ENCODE measurements at places on chromosomes 2 and 18.

GRCh38 chr2:10932345-10933151 lies 20.8 kb downstream of the KCNF1 start:
- no peak for DNase-seq

- DNase-seq, result no peak
Observed at GRCh38 chr2:26170795-26171194, 2.1 kb upstream of the GAREM2 start.

- no peak for DNase-seq
Observed at GRCh38 chr2:168426861-168427260, 29.2 kb upstream of the CERS6 start.

GRCh38 chr18:14978962-14979535 lies 231.1 kb downstream of the ANKRD30B start:
- DNase-seq, result peak; percentile 80

DNA sequence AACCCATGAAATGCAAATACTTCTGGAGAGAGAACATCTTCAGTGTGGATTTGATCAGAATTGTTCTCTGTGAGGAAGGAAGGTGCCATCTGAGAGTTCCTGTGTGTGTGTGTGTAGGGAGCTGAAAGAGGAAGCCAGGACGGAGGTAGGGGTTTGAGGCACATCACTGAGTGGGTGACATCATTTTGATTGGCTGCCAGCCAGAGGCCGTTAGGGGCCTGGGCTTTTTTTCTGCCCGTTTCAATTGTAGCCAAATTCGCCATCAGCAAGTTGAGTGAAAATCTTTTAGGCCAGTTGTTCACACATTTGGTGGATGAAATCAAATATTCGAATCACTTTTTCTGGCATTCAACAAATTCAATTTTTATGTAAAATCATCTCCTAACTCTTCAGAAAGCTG lies 48.9 kb downstream of the TSN start:
- DNase-seq, result peak; percentile 47

- DNase-seq, result no peak
Observed at GRCh38 chr2:3177891-3178577, 199.6 kb downstream of the EIPR1 start.

DNA sequence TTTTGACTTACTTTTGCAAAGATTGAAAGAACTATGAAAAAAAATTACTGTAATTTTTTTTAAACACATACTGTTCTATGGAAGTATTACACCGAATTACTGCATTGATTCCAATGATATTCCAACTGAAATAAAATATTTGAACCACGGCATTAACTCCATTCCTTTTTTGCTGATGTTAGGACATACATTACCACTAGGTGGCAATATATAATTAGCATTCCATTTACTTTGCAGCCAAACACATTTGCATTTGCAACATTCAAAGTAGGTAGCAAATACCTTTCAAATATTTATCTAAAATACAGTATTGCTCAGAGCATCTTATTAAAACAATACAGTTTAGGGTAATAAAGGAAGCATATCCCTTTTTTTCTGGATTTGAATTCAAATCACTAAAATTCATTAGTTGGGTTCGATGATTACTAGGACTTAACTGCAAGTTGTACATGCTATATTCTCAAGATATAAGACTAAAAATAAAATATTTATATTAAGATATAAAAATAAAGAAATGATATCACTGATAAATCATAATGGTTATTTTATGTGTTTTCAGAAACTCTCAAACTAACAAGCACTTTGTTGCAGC lies 31.3 kb downstream of the LANCL1 start:
- DNase-seq, result no peak

GRCh38 chr2:143192106-143192505 lies 62.9 kb downstream of the ARHGAP15 start:
- no peak for DNase-seq

- no peak for DNase-seq
Observed at GRCh38 chr2:138500592-138501424, 762 bp upstream of the SPOPL start.

DNA sequence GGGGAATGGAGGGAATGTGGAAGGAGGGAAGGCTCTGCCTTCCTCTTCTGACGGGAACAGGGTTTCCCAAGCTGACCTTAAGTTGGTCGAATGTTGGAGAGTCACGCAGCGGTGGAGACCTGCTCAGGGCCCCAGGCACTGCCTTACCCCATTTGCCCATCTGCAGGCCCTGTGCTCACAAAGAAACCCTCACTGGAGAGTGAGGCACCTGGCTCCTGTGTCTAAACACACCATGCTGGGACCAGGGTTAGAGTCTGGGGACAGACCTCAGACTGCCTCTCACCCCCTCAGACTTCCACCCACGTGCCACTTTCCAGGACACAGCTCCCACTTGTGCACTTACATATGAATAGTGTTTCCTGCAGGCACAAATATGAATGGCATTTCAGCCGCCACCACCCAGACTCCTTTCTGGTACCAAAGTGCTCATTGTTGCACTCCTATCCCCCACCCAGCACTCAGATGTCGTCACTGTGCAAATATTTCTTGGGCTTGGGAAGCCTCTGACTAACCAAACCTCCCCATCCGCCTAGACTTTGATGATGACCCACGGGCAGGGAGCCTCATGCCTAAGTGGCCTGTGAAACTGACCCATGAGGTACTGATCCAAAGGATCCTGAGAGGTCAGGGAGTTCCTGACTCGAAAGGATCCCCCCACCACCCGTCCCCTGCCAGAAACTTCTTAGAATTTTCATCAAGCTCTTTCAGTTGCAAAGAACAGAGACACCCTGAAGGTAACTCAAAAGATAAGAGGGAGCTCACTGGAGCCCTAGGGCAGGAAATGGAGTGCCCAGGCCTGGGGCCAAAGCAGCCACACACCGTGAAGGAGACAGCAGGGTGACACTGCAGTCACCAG lies 78.3 kb downstream of the STPG4 start:
- peak; percentile 90 for DNase-seq

- DNase-seq, result no peak
Observed at GRCh38 chr2:95272781-95273180, 1.5 kb upstream of the PROM2 start.

DNA sequence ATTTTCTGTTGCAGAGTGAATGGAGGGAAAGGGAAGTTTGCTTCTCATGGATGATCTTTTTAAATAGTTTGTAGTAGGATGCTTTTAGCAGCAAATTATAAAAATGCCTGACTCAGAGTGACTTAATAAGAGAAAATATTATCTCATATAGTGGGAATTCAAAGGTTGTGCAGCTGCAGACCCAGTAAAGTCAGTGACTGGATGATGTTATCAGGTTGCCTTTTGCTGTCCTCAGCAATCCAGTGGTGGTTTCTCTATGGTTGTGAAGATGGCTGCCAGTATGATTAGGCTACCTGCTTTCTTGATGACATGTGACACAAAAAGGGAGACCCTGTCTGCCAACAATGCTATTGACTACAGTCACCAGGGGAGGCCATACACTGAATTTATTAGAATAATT lies 184.8 kb downstream of the DIS3L2 start:
- DNase-seq, result no peak

DNA sequence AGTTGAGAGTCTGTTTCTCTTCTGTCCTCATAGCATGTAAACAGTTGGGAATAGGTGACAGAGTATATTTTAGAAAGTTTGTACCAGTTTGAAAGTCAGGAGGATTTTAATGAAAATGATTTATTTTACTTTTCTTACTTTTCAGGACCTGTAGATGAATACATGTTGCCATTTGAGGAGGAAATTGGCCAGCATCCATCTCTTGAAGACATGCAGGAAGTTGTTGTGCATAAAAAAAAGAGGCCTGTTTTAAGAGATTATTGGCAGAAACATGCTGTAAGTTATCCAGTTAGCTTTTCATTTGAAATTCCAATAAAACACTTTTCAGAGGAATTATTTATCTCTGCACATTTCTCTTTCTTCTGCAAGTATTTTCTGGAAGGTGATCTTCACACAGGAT lies 81.1 kb downstream of the ACVR2A start:
- no peak for DNase-seq

- DNase-seq, result no peak
Observed at GRCh38 chr2:229996320-229996719, 72.4 kb downstream of the SLC16A14 start.

DNA sequence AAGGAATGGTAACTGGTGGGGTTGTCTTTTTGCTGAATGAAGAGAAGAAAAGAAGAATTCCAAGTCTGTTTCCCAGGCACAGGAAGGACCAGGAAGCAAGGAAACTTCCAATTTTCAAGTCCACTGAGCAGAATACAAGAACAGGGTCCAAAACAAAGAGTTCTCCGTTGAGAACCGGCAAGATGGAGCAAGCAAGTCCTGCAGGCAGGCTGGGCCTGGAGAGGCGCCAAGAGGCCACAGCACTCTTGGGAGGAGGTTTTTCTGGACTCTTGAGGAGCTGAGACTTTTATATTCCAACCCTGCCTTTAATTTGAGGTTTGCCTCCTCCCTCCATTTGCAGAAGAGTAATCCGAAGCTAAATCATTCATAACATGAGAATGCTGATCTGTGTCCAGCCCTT lies 224.5 kb downstream of the IKZF2 start:
- no peak for DNase-seq

- no peak for DNase-seq
Observed at GRCh38 chr2:171134624-171135230, 26.0 kb downstream of the TLK1 start.

- no peak for DNase-seq
Observed at GRCh38 chr18:75066936-75067335, 142.0 kb downstream of the PTGR3 start.

DNA sequence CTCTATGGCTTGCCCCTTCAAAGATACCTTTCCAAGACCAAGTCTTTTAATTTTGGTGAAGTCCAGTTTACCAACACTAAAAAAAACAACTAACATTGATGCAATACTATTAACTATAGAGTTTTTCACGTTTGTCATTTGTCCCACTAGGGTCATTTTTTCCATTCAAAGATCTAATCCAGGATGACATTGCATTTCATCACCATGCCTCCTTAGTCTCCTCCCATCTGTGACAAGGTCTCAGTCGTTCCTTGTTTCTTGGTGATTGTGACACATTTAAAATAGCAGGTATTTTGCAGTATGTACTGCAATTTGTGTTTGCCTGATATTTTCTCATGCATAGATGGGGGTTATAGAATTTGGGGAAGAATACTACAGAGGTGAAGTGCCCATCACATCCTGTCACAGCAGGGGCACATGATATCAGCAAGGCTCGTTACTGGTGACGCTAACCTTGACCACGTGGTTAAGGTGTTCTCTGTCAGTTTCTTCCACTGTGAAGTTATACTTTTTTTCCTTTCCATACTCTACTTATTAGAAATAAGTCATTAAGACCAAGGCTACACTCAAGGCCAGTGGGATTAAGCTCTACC lies 799.2 kb upstream of the RAB6C start:
- no peak for DNase-seq

DNA sequence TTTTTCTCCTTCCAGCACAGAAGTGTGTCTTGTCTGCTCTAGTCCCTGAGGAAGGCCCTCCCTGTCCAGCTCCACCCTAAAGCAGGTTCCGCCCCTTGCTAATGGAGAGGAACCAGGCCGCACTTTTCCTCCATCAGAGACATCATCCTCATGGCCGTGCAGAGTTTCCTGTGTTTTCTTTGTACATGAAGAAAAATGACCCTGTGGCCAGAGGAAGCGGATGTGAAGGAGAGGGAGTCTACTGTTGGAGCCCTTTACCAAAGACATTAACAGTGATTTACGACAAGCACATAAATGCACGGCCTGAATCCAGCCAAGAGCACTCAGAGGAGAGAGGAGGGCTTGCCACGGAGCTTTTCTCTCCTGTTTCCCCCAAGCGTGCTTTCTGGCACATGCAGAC lies 109.5 kb downstream of the RNF144A start:
- DNase-seq, result peak; percentile 39

DNA sequence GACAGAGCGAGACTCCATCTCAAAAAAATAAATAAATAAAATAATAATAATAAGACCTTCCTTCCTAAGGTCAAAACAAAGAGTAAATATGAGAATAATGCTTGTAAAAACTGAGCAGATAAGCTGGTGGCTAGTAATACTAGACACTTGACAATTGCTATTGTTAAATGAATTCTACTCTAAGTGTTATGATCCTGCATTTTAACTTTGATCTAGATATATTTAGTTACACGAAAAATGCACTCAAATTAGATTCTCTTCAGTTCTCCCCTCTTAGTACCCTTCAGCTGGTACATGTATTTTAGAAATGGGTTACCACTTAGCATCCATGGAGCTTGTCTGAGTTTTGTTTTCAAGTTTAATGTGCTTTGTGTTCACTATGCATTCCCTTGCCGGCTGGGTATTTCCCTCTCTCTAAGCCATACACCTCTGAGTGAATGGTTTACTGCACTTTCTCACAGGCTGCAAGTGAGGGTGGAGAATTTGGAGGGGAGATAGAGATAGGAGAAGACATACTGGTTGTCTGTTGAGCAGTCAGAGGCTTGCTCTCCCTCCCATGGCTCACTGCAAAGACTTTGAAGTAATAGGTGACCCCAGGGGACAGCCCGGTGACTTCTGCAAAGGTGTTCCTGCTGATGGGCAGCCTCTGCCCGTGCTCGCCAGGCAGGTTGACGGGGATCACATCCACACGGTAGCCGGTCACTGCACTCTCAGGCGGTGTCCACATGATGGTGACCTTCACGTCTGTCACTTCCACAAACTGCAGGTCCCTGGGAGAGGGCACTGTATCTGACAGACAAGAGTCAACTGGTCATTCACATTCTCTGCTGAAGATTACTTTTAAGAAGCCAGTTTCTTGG lies 29.9 kb downstream of the FN1 start:
- DNase-seq, result no peak

Data from ELF-1 (cell line).